ENCODE measurements at places on chromosomes 16 and 17.

GRCh38 chr16:30721606-30722005 is 22.6 kb downstream of the SRCAP start:
- no peak for DNase-seq

- DNase-seq: no peak
Observed at GRCh38 chr16:25966172-25967097, 274.7 kb downstream of the HS3ST4 start.

- DNase-seq: no peak
Observed at GRCh38 chr16:27801289-27801945, 251.5 kb downstream of the KATNIP start.

DNA sequence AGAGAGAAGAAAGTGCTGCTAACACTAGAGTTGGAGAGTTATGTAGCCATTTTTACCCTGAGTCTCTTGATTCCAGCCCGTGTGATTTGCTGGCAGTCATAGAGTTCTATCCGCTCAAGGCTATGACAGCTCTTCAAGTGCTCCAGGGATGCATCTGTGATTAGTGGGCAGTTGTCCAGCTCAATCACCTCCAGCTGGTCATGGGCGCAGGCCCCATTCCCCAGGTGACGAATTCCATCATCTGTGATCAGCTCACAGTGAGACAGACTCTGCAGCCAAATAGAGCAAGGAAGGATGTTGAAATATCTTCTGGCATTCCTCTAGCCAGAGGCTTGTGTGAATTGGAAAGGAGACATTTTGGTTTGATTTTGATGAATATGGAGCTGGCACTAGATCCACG is 38.4 kb upstream of the STAC2 start:
- DNase-seq: no peak

GRCh38 chr16:86504315-86505184 is 5.8 kb upstream of the FOXF1 start:
- DNase-seq: no peak

All from stimulated activated CD8-positive, alpha-beta memory T cell treated with anti-CD3 and anti-CD28 coated beads, Interleukin-7, amount 100 ng/mL, for 1 hour (primary cell).